Activated CD4-positive, CD25-positive, alpha-beta regulatory T cell treated with anti-CD3 and anti-CD28 coated beads, Interleukin-2, amount 50 U/mL, for 72 hours (primary cell): ENCODE measurements at places on chromosomes 1 and 21.

DNA sequence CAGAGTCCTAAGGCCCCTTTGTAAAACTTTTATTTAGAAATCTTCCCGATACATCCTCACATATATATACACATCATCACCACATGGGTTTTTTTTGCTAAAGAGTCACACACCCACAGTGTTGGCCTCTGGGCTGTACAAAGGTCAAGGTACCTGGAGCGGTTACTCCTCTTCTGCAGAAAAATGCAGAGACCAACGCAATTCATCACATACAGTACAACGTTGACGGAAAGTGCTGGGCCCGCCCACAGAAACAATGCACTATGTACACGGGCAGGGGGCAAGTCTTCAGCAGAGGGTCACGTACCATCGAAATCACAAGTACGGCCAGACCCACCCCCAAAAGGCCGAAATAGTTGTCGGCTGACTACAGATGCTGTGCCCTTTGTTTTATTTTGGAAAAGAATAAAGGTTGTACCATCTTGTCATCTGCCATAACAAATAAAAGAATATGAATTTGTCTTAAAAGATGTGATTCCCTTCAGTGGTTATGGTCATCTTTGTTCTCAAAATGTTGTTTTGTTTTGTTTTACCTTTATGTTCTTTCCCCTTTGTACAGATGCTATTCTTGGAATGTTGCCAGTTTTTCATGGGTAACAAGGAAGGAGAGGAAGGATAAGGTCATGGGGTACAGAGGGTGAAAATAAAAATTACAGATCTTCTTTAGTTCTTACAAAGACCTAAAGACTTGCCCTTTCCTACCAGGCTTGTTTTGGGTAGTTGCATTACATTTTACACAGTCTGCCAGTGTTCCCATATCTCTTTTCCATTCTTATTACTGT is 15.6 kb downstream of the TAL1 start:
- DNase-seq: no peak

- no peak for DNase-seq
Observed at GRCh38 chr1:162621256-162621655, 11.0 kb upstream of the DDR2 start.

DNA sequence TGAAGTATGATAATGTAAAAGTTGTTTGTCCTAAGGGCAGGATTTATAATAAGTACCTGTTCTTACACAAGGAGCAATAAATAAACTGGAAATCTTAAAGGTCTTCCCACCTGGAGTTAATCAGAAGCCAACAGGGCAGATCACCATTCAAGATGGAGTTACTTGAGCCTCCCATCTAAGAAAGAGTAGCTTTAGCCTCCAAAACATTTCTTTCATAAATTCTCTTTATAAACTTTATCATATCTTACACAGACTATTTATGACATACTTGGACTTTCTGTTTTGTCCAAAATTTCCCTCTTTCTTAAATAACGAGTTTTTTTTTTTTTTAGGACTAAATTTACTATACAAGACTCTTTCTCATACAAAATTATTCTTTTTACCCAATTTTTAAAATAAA is 18.5 kb downstream of the OR2T1 start:
- DNase-seq: no peak

DNA sequence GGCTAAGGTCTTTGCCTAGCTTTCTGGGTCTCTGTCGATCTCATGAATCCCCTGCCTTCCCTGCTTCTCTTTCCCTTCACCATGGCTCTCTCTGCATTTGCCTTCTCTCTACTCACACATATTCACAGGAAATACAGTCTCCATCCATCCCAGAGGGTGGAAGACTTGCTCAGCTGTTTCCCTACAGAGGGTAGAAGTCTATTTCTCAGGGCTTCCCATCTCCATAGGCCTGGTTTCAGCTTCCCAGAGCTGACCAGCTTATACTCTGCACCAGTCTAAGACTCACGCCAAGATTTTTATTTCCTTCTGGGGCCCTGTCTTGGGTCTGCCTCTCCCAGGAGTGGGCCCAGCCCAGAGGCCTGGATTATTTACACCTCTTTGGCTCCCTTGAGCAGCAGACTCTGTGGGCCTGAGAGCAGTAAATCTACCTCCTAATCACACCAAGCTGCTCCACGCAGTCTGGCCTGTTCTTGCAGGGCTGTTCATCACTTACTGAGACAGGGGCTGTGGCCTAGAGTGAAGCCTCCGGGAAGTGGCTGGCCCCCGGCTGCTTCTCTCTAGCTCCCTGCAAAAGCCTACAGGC is 102.5 kb downstream of the PLXNA2 start:
- no peak for DNase-seq

- DNase-seq: no peak
Observed at GRCh38 chr1:80731241-80731894, 1069.4 kb upstream of the ADGRL2 start.

DNA sequence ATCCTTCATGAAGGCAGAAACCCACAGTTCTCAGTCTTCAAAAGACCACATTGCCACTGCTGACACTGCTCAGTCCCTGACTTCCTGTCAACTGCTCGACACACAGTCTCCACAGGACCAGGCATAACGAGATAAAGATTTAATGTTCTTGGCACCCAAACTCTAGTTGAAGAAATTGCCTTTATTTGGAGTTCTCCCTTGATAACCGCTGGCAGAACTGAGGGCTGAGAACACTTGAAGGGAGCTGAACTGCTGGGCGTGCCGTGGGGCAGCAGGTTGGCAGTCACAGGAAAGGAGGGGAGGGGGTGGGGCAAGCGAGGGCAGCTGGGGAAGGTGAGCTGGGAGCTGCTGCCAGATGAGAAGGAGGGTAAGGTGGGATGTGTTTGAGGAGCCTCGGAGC is 15.9 kb downstream of the HENMT1 start:
- no peak for DNase-seq

DNA sequence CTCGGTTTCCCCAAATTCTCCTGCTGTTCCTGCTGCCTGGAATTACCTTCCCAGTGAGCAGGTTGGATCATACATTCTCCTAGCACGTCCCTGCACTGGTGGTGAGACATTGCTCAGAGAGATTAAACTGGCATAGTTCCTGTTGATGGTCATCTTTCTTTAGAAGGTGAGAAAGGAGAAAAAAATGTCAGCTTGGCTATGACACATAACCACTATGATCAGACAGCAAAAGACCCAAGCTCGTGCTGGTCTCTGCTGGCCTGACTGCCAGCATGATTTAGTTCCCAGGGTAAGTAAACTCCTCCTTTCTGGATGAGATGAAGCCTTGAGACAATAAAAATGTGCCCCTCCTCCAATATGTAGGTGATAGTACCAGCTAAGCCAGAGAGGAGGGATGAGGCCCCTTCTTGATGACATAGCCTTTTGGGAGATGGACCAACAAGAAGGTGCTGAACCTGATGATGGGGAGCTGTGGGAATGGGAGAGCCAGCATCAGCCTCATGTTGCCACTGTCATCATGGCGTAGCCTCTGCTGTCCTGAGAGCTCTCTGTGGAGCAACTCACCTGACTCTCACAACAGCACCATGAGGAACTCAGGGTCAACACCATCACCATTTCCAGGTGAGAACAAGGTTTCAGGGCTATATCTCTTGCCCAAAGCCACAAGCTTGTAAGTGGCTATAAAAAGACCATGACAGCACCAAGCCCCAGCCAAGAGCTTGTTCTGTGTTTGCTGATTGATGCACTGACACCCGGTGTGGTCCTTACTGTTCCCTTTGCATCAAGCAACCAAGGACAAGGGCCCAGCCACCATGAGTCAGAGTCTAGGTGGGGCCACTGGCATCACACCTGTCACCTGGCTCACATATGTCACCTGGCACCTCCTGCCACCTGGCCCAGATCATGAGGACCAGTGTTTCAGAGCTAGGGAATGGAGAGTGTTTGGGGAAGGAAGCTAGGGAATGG is 200.0 kb downstream of the MATN1 start:
- DNase-seq: no peak

GRCh38 chr1:170853302-170853701 is 82.0 kb upstream of the MROH9 start:
- no peak for DNase-seq

DNA sequence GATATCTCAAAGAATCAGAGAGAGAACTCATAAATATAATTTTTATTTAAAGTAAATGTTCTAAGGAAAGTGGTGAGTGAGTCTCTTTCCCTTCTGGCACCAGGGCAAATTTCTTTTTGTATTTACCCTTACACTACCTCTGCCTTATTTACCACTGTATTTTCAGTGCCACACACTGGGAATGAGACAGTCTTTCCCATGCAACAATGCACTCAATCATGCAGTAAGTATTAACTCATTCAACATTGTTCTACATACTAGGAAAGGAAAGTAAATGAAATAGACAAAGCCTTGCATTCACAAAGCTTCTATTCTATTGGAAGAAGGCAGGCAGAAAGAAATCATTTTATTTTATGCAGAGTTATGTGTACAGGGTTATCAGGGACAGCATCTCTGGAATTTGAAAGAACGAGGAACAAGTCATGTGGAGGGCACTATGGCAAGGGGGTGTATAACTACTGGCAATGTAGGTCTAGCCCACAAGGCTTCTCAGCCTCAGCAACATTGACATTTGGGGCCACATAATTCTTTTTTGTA is 129.8 kb upstream of the PRDX6 start:
- DNase-seq: no peak

DNA sequence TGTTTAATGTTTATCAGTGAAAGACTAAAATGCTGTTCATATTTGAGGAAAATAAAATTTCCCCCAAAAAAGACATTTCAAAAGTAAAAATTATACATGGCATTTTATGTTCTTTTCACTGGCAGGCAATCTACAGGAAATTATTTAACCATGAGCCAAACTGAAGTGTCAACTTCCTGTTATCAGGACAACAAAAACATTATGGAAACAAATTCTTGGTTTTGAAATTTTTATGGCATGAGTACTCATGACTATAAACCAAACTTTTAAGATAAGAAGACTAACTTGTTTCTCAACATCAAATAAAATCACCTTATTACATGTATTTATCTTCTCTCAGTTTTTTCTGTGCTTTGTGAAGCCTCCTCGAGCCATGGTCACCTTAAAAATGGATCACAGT is 698.6 kb downstream of the LTN1 start:
- no peak for DNase-seq

DNA sequence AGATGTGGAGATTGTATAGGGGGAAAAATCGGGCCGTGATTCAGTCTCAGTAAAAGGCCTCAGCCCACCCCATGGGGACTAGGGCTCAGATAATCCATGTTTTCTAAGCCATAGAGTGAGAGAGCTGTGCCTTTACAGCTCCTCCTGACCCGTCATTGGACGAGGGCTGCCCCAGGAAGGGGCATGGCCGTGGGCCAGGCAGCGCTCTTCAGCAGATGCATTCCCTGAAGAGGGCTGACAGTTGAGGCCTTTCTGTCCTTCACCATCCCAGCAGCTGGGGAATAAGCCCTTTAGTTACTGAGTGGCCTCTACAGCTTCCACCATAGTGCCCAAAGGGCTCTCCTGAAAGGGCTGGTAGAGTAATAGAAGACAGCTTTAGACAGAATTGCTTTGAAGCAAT is 57.2 kb downstream of the ST3GAL3 start:
- DNase-seq: no peak

- no peak for DNase-seq
Observed at GRCh38 chr1:230861489-230861888, 6.8 kb downstream of the C1orf198 start.

- no peak for DNase-seq
Observed at GRCh38 chr1:87937831-87938395, 609.2 kb downstream of the LMO4 start.

GRCh38 chr1:36154335-36154734 is 1.6 kb upstream of the MAP7D1 start:
- DNase-seq: no peak

- no peak for DNase-seq
Observed at GRCh38 chr1:204223129-204223860, 9.5 kb upstream of the GOLT1A start.
